ENCODE measurements at places on chromosomes 13 and 19. TPM values are rescaled to one million over a fixed set of nuclear protein-coding genes. Genes with fewer than 3 reads are reported as not detected.

PSMC4 gene
- 68.5 TPM for total RNA-seq

CACNA1A gene
- 6.0 TPM for total RNA-seq

RTBDN gene
- not detected for total RNA-seq

ITGBL1 gene
- not detected for total RNA-seq

PRR19 gene
- total RNA-seq: 2.7 TPM

CCNA1 gene
- 0.38 TPM for total RNA-seq

- H3K36me3 ChIP-seq: no peaks in the 10 kb centered on the region
- H3K27me3 ChIP-seq: no peaks in the 10 kb centered on the region
- no peak for DNase-seq
- peaks cover 5% of the 10 kb centered on the region for H3K4me1 ChIP-seq
- H3K4me3 ChIP-seq: no peak overlapping the region
Observed at GRCh38 chr13:75850916-75851315, 214.8 kb downstream of the LMO7 start.

DNA sequence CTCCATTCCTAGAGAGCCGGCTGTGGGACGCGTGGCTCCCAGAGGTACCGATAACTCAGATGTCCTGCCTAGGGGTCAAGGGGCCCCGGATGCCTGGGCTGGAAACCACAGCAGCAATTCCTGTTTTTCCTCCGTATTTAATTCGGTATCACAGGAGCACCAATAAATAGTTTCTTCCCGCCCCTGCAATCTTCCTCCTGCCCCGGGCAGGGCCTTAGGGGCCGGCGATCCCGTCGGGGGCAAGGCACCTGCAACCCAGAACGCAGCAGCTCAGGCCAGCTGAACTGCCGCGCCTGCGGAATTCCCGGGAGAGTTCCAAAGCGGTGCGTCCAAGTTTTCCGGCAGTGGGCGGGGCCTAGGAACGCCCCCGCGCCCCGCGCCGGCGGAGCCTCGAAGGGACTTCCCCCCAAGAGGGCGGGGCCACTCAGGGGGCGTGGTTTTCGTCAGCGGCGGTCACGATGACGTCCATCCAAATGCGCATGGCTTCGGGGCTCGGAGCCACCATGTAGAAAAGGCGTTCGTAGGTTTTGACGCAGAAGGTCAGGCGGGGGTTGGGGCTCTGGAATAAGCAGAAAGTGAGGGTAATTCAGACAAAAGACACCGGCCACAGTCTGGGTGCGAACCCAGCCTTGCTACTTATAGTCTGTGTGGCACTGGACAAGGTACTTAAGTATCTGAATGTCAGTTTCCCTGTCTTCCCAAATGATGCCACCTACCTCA is 9.7 kb upstream of the LYPD3 start:
- peak overlapping the region; percentile 81 for H3K4me3 ChIP-seq
- no peaks in the 10 kb centered on the region for H3K36me3 ChIP-seq
- peak overlapping the region; percentile 36 for H3K27ac ChIP-seq
- H3K27me3 ChIP-seq: no peaks in the 10 kb centered on the region

DNA sequence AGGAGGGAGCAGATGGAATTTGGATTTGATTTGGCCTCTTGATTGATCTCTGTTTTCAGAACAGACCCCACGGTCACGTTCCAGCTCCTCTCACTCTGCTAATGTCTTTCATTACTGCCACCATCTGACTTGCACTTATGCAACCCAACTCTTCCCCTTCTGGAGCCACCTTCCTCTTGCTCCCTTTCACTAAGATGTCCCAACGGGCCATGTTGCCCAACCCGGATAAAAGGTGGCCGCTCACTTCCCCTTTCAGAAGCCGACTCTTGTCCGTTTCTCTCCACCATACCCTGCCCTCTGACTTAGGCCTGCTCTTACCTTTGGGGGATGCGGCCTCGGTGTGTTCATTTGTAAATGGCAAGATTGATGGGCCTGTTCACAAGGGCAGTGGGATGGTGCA is 27.4 kb upstream of the CYP4F8 start:
- H3K36me3 ChIP-seq: no peaks in the 10 kb centered on the region
- H3K27me3 ChIP-seq: no peaks in the 10 kb centered on the region
- DNase-seq: no peak
- no peak overlapping the region for H3K4me3 ChIP-seq
- no peaks in the 10 kb centered on the region for H3K4me1 ChIP-seq

- peak overlapping the region; percentile 94 for H3K4me3 ChIP-seq
Observed at GRCh38 chr13:95677564-95678266, 776 bp downstream of the DNAJC3 start.

GRCh38 chr13:103716718-103717117 is 650.5 kb upstream of the SLC10A2 start:
- H3K27me3 ChIP-seq: no peaks in the 10 kb centered on the region
- no peak overlapping the region for H3K4me3 ChIP-seq
- H3K27ac ChIP-seq: no peak overlapping the region
- H3K4me1 ChIP-seq: no peaks in the 10 kb centered on the region
- H3K36me3 ChIP-seq: no peaks in the 10 kb centered on the region
- DNase-seq: no peak

DNA sequence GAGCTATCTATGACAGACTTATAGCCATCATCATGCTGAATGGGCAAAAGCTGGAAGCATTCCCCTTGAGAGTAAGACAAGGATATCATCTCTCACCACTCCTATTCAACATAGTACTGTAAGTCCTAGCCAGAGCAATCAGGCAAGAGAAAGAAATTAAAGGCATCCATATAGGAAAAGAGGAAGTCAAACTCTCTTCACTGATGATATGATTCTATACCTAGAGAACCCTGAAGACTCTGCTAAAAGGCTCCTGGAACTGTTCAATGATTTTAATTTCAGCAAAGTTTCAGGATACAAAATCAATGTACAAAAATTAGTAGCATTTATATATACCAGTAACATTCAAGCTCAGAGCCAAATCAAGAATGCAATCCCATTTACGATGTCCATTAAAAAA is 21.7 kb upstream of the C1QTNF9B start:
- H3K4me3 ChIP-seq: no peak overlapping the region
- H3K4me1 ChIP-seq: no peaks in the 10 kb centered on the region
- no peaks in the 10 kb centered on the region for H3K27me3 ChIP-seq
- no peak for DNase-seq
- H3K36me3 ChIP-seq: no peaks in the 10 kb centered on the region

GRCh38 chr13:91649456-91649855 is 251.0 kb downstream of the GPC5 start:
- no peak for DNase-seq
- no peaks in the 10 kb centered on the region for H3K36me3 ChIP-seq
- no peak overlapping the region for H3K4me3 ChIP-seq
- H3K27me3 ChIP-seq: no peaks in the 10 kb centered on the region

- no peak overlapping the region for H3K27ac ChIP-seq
- H3K36me3 ChIP-seq: no peaks in the 10 kb centered on the region
- H3K4me3 ChIP-seq: no peak overlapping the region
- H3K27me3 ChIP-seq: no peaks in the 10 kb centered on the region
- no peaks in the 10 kb centered on the region for H3K4me1 ChIP-seq
- no peak for DNase-seq
Observed at GRCh38 chr13:55815458-55816033, 1325.2 kb upstream of the PRR20A start.

DNA sequence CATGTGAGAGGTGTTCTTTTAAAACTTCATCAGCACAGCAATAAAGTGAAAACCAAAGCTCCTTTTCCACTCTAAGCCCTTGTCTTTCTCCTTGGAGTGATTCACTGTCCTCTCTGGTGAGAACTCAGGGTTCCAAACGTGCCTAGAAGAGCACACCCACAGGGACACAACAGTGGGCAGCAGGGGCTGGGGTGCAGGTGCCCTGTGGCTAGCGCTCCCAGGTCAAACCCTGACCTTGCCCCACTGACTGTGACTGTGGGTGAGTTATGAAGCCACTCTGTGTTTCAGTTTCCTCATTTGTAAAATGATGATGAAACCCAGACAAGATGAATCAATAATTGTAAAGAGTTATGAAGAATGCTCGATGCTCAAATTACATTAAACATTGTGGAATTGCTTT is 37.6 kb upstream of the IGFL1 start:
- H3K4me3 ChIP-seq: no peak overlapping the region
- no peaks in the 10 kb centered on the region for H3K36me3 ChIP-seq
- H3K27me3 ChIP-seq: no peaks in the 10 kb centered on the region
- H3K27ac ChIP-seq: no peak overlapping the region
- no peak for DNase-seq

DNA sequence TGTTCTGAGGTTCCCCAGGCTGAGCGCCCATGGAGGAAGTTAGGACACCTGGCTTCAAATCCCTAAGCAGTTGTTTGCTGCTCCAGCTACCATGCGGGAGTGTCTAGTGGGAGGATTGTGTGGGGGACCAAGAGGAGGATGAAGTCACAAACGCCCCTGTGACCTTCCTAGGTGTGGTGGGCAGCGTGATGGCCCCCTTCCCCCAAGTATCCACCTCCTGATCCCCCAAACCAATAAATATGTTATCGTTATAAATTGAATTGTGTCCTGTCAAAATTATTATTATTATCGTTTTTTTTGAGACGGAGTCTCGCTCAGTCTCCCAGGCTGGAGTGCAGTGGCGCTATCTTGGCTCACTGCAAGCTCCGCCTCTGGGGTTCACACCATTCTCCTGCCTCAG is at the start of gene SLC25A41:
Gene SLC25A41, minus strand, starts transcription at position 101 of the 400 bp plus-strand sequence. Its CDS starts 70 bp downstream, at position 31.
- no peak within 1 kb of the TSS for H3K4me3 ChIP-seq
- peaks cover 7% of the 10 kb centered on the region for H3K27me3 ChIP-seq

GRCh38 chr19:29655648-29656335 is 9.5 kb upstream of the PLEKHF1 start:
- no peaks in the 10 kb centered on the region for H3K36me3 ChIP-seq
- H3K27ac ChIP-seq: no peak overlapping the region
- H3K4me3 ChIP-seq: no peak overlapping the region
- no peaks in the 10 kb centered on the region for H3K4me1 ChIP-seq

- no peaks in the 10 kb centered on the region for H3K4me1 ChIP-seq
- no peaks in the 10 kb centered on the region for H3K27me3 ChIP-seq
- no peaks in the 10 kb centered on the region for H3K36me3 ChIP-seq
- H3K4me3 ChIP-seq: no peak overlapping the region
- H3K27ac ChIP-seq: no peak overlapping the region
- DNase-seq: no peak
Observed at GRCh38 chr19:18764591-18765051, 26.5 kb downstream of the COMP start.

DNA sequence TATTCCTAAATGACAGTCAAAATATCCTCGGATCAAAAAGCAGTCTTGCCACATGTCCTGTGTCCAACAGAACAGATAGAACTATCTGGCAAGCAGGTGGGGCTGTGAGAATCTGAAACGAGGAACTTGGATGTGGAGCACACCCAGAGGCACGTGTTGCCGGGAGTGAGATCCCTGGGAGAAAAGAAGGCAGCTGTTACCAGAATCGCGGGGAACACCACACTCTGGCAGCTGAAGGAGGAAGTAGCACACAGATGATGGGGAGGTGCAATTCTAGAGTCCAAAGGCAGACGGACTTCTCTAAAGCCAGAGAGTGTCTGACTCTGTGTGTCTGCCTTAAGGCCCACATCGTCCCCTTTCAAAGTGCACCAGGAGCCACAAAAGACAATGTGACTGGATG is 22.3 kb downstream of the SLC7A1 start:
- H3K4me1 ChIP-seq: peaks cover 2% of the 10 kb centered on the region
- peak; percentile 39 for DNase-seq
- H3K27ac ChIP-seq: no peak overlapping the region
- H3K36me3 ChIP-seq: no peaks in the 10 kb centered on the region
- no peak overlapping the region for H3K4me3 ChIP-seq

Data from endodermal cell (in vitro differentiated cells).